ENCODE measurements at places on chromosomes 6 and 20. TPM values are rescaled to one million over a fixed set of nuclear protein-coding genes. Genes with fewer than 3 reads are reported as not detected.
A peak's percentile ranks its signal among the peaks of the same experiment; 100 is the strongest.

Gene RAMACL
- total RNA-seq: 0.14 TPM

Gene FOXF2
- not detected for total RNA-seq

Gene ADAM33
- total RNA-seq: 1.3 TPM

Gene TMEM74B
- total RNA-seq: 27.7 TPM

Gene SLC24A3
- total RNA-seq: 1.7 TPM

- H3K4me3 ChIP-seq: no peak overlapping the region
- no peaks in the 10 kb centered on the region for H3K27me3 ChIP-seq
- DNase-seq: peak; percentile 33
- H3K4me1 ChIP-seq: no peaks in the 10 kb centered on the region
- H3K36me3 ChIP-seq: no peaks in the 10 kb centered on the region
- H3K27ac ChIP-seq: no peak overlapping the region
Observed at GRCh38 chr6:4466261-4466660, 309.9 kb upstream of the CDYL start.

DNA sequence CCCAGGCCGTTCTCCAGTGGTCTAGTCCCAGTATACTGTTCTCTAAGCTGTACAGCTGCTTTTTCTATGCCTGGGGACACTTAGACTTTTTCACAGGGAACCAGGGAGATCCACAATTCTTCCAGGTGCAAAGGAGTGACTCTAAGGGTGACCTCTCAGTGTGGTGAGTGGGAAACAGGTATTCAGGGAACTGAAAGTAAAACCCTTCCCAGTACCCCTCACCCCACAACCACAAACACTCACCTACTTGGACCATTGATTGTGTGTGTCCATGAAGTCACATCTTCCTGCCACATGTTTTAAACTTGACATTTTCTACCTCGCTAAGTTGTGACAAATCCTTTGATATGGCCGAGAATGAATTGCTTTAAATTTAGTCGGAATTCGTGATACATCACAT lies 183.6 kb downstream of the CLIC5 start:
- no peak overlapping the region for H3K4me3 ChIP-seq
- no peak overlapping the region for H3K27ac ChIP-seq
- no peaks in the 10 kb centered on the region for H3K36me3 ChIP-seq
- H3K4me1 ChIP-seq: peaks cover 11% of the 10 kb centered on the region
- no peak for DNase-seq

DNA sequence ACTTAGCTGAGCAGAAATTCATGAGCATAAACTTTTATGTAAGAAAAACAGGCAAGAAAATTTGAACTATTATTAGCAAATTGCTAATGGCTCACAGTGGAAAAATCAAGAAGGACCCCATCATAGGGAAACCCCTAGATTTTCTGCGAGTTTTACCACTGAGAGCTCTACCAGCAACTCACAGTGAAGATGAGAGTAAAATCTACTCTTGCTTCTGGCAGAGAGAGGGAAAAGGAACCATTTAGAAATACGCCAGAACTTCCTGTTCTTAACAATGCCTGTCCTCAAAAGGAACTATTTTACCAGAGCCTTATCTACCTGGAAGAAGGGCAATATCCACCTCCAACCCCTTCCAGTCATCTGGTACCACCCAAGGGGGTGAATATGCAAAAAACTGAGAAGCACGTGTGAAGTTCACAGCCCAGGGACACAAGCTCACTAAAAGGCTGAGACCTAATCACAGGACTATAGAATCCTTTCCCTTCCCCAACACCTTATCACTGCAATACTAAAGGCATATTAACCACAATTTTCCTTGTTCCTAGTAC lies 34.4 kb upstream of the ASF1A start:
- no peak for DNase-seq
- H3K27me3 ChIP-seq: no peaks in the 10 kb centered on the region
- H3K4me3 ChIP-seq: no peak overlapping the region
- no peak overlapping the region for H3K27ac ChIP-seq

DNA sequence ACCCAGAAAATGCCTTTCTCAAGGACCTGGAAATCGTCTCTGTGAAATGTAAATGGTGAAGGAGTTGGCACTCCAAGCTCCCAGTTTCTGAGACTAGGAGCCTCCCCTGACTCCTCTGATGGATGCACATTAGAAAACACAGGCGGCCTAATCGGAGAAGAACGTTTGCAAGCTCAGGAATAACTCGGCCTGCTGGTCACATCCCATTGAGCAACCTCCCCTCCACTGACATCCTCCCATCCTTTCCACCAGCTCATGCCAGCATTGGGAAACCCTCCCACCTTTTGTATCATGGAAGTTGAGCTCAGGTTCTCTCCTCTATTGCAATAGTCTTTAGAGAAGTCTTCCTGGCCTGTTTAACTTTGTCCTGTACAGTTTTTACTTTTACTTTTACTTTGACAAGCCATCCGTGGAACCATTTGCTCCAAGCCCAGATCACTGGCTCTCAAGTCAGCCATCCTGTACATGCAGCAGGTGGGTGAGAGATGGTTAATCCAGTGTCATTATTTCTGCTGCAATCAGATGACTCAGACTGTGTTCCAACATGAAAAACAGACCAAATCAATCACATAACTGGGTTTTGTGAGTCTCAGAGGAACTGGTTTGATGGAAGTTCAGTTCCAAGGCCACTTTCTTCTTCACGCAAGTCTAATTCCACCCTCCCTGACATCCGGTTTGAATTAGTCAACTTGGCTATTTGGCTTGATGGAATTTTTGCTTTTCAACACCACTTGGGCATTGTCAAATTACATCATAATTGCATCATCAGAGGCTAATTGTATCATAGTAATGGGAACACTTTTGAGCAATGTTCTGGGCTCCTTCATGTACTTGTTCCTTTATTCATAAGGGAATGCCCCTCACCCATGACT lies 619.4 kb upstream of the CDH4 start:
- no peak overlapping the region for H3K4me3 ChIP-seq
- H3K36me3 ChIP-seq: no peaks in the 10 kb centered on the region
- no peak for DNase-seq
- no peaks in the 10 kb centered on the region for H3K27me3 ChIP-seq
- no peak overlapping the region for H3K27ac ChIP-seq
- no peaks in the 10 kb centered on the region for H3K4me1 ChIP-seq

GRCh38 chr6:104884867-104885517 lies 25.3 kb upstream of the HACE1 start:
- no peak for DNase-seq
- no peak overlapping the region for H3K27ac ChIP-seq
- no peak overlapping the region for H3K4me3 ChIP-seq
- no peaks in the 10 kb centered on the region for H3K36me3 ChIP-seq
- H3K27me3 ChIP-seq: no peaks in the 10 kb centered on the region

GRCh38 chr6:11222385-11223277 lies 9.8 kb downstream of the NEDD9 start:
- no peak for DNase-seq
- peaks cover 70% of the 10 kb centered on the region for H3K4me1 ChIP-seq
- H3K27me3 ChIP-seq: no peaks in the 10 kb centered on the region

DNA sequence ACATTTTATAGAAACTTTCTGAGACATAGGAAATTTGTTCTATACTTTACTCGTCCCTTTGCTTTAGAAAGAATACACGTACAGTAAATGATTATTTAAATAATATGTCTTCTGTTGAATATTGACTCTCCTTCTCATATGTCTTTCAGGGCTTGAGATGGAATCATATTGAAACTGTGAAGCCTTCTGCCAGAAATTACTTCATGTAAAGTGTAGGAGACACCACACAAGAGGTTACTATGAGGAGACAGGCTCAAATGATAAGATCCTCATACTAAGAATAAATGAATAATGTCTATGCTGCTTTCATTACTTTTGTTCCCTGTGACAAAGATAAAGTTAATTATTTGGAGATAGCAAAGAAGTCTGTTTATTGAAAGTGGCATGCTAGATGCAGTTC lies 1240.3 kb upstream of the MAP3K7 start:
- no peak overlapping the region for H3K27ac ChIP-seq
- no peak overlapping the region for H3K4me3 ChIP-seq
- no peak for DNase-seq
- no peaks in the 10 kb centered on the region for H3K36me3 ChIP-seq

DNA sequence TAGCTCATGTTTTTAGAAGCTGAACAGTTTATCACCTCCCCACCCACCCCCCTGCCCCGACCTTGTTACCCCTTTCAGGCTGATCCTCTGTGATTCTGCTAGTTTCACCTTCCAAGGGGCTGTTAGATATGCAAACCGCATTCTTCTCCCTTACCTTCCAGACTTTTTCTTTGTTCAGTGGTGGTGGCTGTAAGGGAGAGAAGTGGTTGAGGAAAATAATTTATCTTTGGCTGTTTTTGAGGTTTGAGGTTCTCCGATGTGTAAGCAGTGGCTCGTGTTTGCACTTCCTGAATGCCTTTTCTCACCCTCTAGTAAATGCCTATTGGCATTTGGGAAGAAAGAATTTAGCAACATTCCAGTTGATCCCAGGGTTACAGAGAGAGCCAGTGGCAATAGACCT lies 69.4 kb upstream of the KCNG1 start:
- H3K4me3 ChIP-seq: no peak overlapping the region
- no peak for DNase-seq
- H3K36me3 ChIP-seq: no peaks in the 10 kb centered on the region
- no peaks in the 10 kb centered on the region for H3K27me3 ChIP-seq
- peaks cover 16% of the 10 kb centered on the region for H3K4me1 ChIP-seq

- DNase-seq: peak; percentile 68
- no peaks in the 10 kb centered on the region for H3K27me3 ChIP-seq
- peak overlapping the region; percentile 90 for H3K27ac ChIP-seq
- peak overlapping the region; percentile 98 for H3K4me3 ChIP-seq
Observed at GRCh38 chr6:43770372-43771209, 580 bp downstream of the VEGFA start.

- peaks cover 10% of the 10 kb centered on the region for H3K4me1 ChIP-seq
- no peak for DNase-seq
- no peak overlapping the region for H3K4me3 ChIP-seq
- no peaks in the 10 kb centered on the region for H3K36me3 ChIP-seq
- peak overlapping the region; percentile 28 for H3K27ac ChIP-seq
- no peaks in the 10 kb centered on the region for H3K27me3 ChIP-seq
Observed at GRCh38 chr6:166927935-166928643, 28.3 kb downstream of the RNASET2 start.

- no peak for DNase-seq
- no peak overlapping the region for H3K27ac ChIP-seq
- H3K4me3 ChIP-seq: no peak overlapping the region
- H3K27me3 ChIP-seq: no peaks in the 10 kb centered on the region
Observed at GRCh38 chr20:34531608-34532265, 15.5 kb downstream of the DYNLRB1 start.

DNA sequence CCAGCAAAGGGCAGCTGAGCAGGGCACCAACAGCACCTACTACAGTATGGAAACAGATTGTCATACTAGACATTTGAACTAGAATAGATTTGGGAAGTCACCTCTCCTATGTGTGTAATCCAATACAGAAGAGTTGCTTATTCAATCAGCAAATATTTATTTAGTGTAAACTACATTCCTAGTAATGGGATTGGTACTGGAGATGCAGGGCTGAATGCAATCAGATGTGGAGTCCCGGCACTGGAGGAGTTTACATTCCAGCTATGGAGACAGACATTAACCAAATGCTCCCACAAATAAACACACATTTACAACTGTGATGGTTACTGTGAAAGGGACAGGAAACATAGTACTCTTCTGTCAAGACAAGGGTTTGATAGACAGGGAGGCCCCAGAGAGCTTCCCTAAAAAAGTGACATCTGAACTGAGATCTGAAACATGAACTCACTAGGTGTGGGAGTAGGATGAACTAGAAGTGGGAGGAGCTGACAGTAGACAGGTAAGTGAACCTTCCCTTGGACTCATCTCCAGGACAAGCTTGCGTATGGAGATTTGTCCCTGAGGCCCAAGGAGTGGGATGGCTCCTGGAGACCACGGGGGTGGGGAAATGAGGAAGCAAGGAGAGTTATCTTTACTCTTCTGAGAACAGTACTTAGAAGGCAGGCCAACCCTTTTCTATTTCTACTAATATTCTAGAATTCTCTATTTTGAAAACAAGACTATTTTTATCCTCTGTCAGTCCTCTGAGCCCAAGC lies 420.5 kb downstream of the MAFB start:
- H3K4me3 ChIP-seq: no peak overlapping the region
- no peaks in the 10 kb centered on the region for H3K36me3 ChIP-seq
- no peak for DNase-seq
- H3K27ac ChIP-seq: no peak overlapping the region

DNA sequence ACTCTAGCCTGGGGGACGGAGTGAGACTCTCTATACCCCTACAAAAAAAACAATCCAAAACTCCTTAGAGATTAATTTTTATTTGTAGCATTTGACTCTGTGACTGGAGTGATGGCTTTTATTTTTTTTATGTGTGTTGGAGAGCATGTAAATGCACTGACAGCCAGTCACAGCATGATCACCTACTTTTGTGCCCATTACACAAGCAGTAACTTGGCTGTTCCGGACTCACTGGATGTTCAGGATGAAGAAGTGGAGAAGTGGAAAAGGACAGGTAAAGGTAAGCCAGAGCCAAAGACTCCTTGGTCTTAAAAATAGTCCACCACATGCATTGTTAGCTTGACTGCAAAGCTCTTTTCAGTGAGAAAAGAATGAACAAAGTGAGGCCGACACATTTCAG lies 222.6 kb downstream of the FOXC1 start:
- H3K27me3 ChIP-seq: no peaks in the 10 kb centered on the region
- H3K4me3 ChIP-seq: no peak overlapping the region
- DNase-seq: no peak
- no peak overlapping the region for H3K27ac ChIP-seq
- H3K36me3 ChIP-seq: no peaks in the 10 kb centered on the region

DNA sequence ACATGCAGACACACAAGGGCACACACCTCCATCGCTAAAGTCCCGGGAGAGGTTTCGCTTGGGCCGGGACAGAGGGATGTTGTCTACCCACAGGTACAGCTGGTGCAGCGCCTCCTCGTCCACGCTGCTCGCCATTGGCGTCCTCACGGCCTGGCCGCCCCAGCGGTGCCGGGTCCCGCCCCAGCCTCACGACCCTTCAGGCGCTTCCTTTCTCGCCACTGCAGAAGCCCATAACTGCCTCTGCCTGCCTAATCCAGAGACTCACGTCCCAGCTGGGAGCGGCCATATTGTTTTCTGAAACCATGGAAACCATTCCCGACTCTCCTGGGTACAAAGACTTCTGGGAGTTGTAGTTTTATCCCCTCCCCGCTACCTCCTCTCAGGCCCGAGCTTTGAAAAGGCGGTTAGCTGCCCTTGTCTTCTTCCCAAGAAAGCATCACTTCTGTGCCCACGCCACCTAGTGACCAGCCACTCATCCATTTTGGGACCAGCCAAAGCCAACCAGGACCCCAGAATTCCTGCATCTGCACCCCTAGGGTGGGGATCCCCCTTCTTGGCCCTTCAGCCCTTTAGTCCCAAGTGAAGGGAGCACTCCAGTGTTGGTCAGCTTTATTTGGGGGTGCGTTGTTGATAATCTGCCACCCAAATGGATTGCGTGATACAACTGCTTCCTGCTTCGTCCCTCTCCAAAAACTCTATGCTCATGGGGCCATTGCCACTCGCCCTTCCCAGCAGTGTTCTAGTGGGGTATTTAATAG lies at the start of gene SPEF1:
Gene SPEF1 (minus strand): TSS at position 296 of the 758 bp plus-strand sequence. CDS start 161 bp downstream, at position 135.
- no peak within 1 kb of the TSS for H3K27ac ChIP-seq
- H3K36me3 ChIP-seq: no peaks in the 10 kb centered on the region
- H3K27me3 ChIP-seq: peaks cover 36% of the 10 kb centered on the region
- peak; percentile 92 for DNase-seq

- no peaks in the 10 kb centered on the region for H3K36me3 ChIP-seq
- H3K27me3 ChIP-seq: no peaks in the 10 kb centered on the region
- DNase-seq: peak; percentile 66
- no peak overlapping the region for H3K27ac ChIP-seq
- H3K4me3 ChIP-seq: no peak overlapping the region
Observed at GRCh38 chr6:46217671-46218131, 46.9 kb upstream of the ENPP5 start.

GRCh38 chr20:64006490-64006889 lies 25.6 kb downstream of the PRPF6 start:
- peaks cover 23% of the 10 kb centered on the region for H3K36me3 ChIP-seq
- H3K4me3 ChIP-seq: no peak overlapping the region
- no peaks in the 10 kb centered on the region for H3K4me1 ChIP-seq
- DNase-seq: no peak
- no peaks in the 10 kb centered on the region for H3K27me3 ChIP-seq

All from cardiac muscle cell (in vitro differentiated cells and primary cell).